H1 (cell line): ENCODE measurements at places on chromosomes 16 and 17.

- no peak for DNase-seq
These were observed 737 bp downstream of the NUDT16L1 start for GRCh38 chr16:4693956-4694641.

- DNase-seq = no peak
These were observed 32.7 kb downstream of the ARHGAP23 start for GRCh38 chr17:38460716-38461630.

DNA sequence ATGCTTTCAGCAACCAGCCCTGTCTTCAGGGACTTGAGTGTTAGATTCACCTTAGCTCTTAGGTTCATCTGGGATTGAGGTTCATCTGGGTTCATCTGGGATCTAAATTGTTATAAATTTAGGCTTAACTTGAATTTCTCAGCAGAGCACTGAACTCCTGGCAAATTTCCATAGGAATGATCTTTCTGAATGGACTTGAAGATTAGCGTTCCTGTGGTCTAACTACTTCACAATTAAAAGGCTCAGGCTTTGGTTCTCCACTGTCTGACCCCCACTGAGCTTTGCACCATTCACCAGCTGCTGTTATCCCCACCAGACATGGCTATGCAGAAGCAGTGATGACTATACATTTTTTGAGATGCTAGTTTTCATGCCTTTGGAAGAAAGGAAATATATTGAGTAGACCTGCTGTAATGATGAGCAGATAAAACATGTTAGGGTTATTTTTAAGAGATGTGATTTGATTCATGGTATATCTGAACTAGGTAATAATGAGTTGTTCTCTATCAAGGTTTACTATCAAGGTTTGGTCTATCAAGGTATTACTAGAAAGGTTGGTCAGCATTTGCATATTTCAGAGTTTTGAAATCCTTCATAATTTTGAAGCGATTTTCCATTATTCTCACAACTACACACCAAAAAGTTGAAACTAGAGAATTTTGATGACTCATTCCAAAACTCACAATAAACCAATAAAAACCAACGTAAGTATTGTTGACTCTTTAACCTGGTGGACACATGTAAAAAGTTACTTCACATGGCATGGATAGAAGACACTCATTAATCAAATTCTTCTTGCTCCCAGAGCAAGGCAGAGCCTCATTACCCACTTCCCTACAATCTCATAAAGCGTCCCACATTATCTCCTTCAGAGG is 71.7 kb downstream of the SNX11 start:
- DNase-seq = no peak

DNA sequence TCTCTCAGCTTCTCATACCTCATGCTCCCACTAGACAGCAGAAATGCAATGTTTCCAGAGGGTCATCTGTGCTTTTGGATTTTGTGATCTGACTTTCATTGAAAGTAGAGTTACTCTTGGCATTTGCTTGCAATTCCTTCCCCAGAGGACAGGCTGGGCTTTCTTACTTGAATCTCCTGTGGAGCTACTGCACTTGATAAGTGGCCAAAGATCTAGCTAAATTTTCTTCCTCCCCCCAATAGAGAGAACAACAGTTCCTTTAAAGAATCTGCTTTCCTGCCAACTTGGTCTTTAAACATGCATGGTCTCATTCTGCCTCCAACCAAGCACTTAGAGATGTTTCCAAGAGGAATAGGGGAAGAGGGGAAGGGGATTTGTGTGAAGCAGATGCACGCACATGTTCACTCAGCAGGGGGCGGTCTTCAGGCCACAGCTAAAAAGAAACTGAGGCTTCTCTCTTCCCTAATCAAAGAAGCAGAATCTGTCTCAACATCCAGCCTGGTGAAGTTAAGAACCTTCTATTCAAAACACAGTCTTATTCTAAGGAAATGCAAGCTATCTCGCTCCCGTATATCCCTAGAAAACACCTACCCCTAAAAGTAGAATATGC is 229.6 kb downstream of the ZFHX3 start:
- DNase-seq = peak; percentile 5
